ENCODE measurements at places on chromosomes 5 and 9.
A peak's percentile ranks its signal among the peaks of the same experiment; 100 is the strongest.

GRCh38 chr5:122327110-122327509, 15.1 kb downstream of the SNCAIP start:
- no peaks in the 10 kb centered on the region for H3K36me3 ChIP-seq
- H3K4me3 ChIP-seq, result no peak overlapping the region
- DNase-seq, result no peak
- H3K4me1 ChIP-seq, result no peaks in the 10 kb centered on the region
- no peaks in the 10 kb centered on the region for H3K27me3 ChIP-seq

DNA sequence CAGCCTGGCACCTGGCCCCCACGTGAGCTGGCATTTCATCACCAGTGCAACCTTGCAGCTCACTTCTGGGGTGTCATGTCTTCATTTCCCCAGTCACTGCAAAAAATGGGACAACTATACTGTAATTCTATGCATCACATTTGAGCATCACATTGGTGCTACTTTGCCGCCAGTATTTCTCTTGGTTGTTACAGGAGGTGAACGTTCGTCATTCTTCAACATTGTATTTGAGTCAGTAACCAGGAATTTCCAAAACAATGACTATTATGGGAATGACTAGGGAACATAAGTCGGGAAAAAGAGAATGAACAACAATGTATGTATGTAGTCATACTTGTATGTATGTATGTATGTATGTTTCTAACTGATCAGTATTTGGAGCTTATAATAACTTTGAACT, 1278.0 kb downstream of the EFNA5 start:
- no peaks in the 10 kb centered on the region for H3K36me3 ChIP-seq
- H3K27ac ChIP-seq, result no peak overlapping the region
- no peaks in the 10 kb centered on the region for H3K27me3 ChIP-seq
- H3K4me3 ChIP-seq, result no peak overlapping the region
- no peaks in the 10 kb centered on the region for H3K4me1 ChIP-seq

GRCh38 chr5:107766972-107767371, 96.2 kb upstream of the EFNA5 start:
- H3K27ac ChIP-seq, result no peak overlapping the region
- no peaks in the 10 kb centered on the region for H3K27me3 ChIP-seq
- no peaks in the 10 kb centered on the region for H3K36me3 ChIP-seq
- no peak overlapping the region for H3K4me3 ChIP-seq
- DNase-seq, result no peak

GRCh38 chr9:126219166-126219565, 107.5 kb upstream of the MVB12B start:
- H3K4me1 ChIP-seq, result no peaks in the 10 kb centered on the region
- H3K4me3 ChIP-seq, result no peak overlapping the region
- no peak overlapping the region for H3K27ac ChIP-seq

DNA sequence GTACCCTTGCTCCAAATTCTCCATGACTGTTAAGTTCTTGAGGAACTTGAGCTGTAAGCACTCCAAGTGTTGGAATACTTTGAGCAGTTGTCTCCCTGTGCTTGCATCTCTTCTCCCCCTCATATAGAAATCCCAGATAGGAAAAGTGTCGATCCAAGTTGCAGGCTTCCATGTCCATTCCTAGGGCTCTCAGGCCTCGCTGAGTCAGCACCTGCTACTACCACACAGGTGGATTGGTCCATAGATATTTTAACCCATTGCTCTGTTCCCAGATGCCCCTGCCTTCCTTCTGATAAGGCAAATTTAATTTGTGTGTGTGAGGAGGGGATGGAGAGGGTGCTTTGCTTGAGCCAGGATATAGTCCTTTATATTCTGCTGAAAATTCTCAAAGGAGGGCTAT, 95.8 kb downstream of the PIP5K1B start:
- H3K27ac ChIP-seq, result no peak overlapping the region
- H3K36me3 ChIP-seq, result no peaks in the 10 kb centered on the region
- no peaks in the 10 kb centered on the region for H3K4me1 ChIP-seq

DNA sequence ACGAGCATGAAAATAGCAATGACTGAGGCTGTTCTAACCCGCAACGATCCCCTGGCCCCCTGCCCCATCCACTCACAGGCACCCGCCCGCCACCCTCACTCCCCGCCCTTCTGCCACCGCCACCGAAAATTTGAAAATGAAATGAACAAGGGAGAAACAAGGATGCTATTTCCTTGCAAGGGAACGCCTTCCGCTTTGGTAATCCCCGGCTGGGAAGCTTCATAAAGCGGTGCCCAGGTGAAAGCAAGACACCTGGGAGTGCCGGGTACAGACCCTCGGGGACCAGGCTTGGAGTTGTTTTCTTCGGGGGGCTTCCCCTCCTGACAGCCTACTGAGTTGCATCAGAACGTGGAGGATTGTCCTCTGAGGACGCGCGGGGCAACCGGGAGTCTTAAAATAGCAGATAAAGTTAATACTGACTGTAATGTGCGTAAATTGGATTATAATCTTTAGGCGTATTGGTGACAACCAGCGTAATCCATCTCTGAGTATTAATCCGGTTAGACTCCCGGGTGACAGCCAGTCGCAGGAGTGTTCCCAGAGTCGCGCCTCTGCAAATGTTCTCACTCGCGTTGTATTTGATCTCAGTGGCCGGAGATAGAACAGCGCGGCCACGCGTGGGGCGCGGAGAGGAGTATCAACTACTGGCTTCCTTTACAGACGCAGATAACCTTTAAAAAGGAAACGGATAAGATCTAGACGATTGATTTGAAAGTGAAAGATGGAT, 885 bp upstream of the MLLT3 start:
- H3K4me3 ChIP-seq, result peak overlapping the region; percentile 93
- H3K27ac ChIP-seq, result peak overlapping the region; percentile 69
- H3K4me1 ChIP-seq, result peaks cover 35% of the 10 kb centered on the region
- H3K27me3 ChIP-seq, result no peaks in the 10 kb centered on the region
- no peaks in the 10 kb centered on the region for H3K36me3 ChIP-seq

DNA sequence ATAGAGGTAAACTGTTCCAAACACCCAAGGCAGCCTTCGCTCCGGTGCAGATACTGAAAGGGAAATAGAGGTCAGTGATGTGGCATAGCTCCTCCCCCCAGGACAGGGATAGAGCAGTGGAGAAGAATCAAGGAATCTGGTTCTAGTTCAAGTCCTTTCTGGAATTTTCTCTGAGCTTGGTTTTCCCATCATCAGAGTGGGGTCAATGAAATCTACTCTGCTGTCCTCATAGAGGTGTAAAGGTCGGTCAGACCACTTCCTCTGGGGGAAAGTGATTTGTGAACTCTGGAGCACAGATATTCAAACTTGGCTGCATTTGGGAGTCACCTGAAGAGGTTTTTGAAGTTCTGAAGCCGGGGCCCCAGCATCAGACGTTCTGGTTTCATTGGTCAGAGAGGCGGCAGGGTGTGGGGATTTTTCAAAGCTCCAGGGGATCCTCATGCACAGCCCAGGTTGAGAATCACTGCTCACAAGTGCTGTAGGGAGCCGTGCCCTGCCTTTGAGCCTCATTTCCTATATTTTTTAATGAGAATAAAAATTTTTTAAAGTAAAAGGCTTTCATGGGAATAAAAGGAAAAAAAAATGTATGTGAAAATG, 105.7 kb upstream of the RAD23B start:
- no peak overlapping the region for H3K4me3 ChIP-seq
- no peaks in the 10 kb centered on the region for H3K4me1 ChIP-seq
- no peak overlapping the region for H3K27ac ChIP-seq
- no peak for DNase-seq

GRCh38 chr5:468401-468800, 25.4 kb downstream of the EXOC3 start:
- peaks cover 36% of the 10 kb centered on the region for H3K4me1 ChIP-seq
- no peak for DNase-seq
- no peak overlapping the region for H3K4me3 ChIP-seq

GRCh38 chr9:76425677-76426453, 31.6 kb upstream of the RFK start:
- no peaks in the 10 kb centered on the region for H3K36me3 ChIP-seq
- no peak for DNase-seq
- H3K4me3 ChIP-seq, result no peak overlapping the region
- peaks cover 18% of the 10 kb centered on the region for H3K4me1 ChIP-seq
- H3K27ac ChIP-seq, result no peak overlapping the region

DNA sequence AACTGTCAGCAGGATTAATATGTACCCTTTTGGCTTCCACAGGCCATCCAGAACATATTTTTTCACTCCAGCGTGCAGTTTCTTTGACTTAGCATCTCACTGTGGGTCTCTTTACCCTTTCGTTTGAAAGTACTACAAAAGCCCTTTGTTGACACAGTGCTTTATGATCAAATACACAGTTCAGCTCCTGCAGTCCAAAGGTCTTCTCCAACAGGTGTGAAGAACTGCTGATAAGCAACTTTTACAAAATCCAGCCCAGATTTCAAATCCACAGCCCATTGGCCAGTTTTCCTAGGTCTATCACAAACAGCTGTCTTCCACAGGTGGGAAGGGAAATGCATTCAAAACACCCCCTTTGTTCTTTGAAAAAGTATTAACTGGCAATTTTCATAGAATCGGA, 54.8 kb downstream of the MYO10 start:
- no peaks in the 10 kb centered on the region for H3K4me1 ChIP-seq
- no peaks in the 10 kb centered on the region for H3K27me3 ChIP-seq
- DNase-seq, result no peak
- H3K4me3 ChIP-seq, result no peak overlapping the region

DNA sequence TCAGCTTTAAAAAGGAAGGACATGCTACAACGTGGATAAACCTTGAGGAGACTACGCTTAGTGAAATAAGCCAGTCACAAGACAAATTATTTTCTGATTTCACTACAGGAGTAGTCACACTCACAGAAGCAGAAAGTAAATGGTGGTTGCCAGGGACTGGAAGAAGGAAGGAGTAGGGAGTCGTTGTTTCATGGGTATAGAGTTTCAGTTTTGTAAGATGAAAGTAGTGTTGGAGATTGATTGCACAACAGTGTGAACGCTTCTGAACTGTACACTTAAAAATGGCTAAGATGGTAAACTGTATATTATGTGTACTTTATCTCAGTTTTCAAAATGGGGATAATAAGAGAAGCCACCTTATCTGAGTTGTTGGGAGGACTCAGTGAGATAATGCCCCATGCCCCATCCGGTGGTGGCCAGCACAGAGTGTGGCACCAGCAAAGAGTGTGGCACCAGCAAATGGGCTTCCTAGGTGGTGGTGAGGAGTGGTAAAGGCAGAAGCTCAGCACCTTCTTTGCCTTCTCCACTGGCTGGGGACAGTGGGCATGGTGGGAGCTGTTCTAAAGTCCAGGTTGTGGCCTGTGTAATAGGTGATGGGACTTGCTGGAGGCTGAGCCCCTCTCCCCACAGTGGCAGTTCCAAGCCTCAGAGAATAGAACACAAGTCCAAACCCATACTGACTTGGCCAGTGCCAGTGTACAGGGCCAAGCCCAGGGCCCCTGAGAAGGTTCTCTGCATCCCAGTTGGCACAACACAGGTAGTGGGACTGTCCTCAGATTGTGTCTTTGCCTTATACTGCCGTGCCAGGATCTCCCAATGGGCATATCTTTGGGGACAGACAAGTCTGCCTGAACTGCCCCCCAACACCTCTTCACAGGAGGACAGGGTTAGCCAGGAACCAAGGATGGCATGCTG, 4.4 kb downstream of the SLC22A4 start:
- DNase-seq, result no peak
- H3K4me3 ChIP-seq, result no peak overlapping the region
- no peaks in the 10 kb centered on the region for H3K27me3 ChIP-seq
- H3K36me3 ChIP-seq, result no peaks in the 10 kb centered on the region
- peaks cover 11% of the 10 kb centered on the region for H3K4me1 ChIP-seq

DNA sequence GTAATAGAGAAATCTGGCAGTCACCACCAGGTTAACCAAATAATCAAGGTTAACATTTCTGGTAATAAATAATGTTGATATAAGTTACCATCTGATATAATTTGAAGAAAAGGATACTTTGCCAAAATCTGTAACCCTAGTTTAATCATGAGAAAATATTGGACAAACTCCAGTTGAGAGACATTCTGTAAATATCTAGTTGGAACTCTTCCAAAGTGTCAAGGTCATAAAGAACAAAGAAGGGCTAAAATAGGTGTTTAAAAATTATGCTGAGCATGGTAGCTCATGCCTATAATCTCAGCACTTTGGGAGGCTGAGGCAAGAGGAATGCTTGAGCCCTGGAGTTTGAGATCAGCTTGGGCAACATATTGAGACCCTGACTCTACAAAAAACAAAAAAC, 253.3 kb downstream of the MRPS30 start:
- no peak overlapping the region for H3K4me3 ChIP-seq
- no peak overlapping the region for H3K27ac ChIP-seq
- no peaks in the 10 kb centered on the region for H3K4me1 ChIP-seq

- H3K27ac ChIP-seq, result no peak overlapping the region
- no peak for DNase-seq
- no peaks in the 10 kb centered on the region for H3K27me3 ChIP-seq
Observed at GRCh38 chr9:463455-464171, 248.9 kb downstream of the DOCK8 start.

- no peak overlapping the region for H3K4me3 ChIP-seq
- H3K4me1 ChIP-seq, result no peaks in the 10 kb centered on the region
- DNase-seq, result no peak
- no peaks in the 10 kb centered on the region for H3K36me3 ChIP-seq
Observed at GRCh38 chr5:89120719-89121118, 237.7 kb upstream of the MEF2C start.

- peak; percentile 65 for DNase-seq
- peaks cover 12% of the 10 kb centered on the region for H3K4me1 ChIP-seq
- no peaks in the 10 kb centered on the region for H3K36me3 ChIP-seq
- peak overlapping the region; percentile 66 for H3K27ac ChIP-seq
- peak overlapping the region; percentile 57 for H3K4me3 ChIP-seq
- no peaks in the 10 kb centered on the region for H3K27me3 ChIP-seq
Observed at GRCh38 chr9:6715755-6716643, 41.8 kb upstream of the KDM4C start.

GRCh38 chr5:10747678-10748622, 13.1 kb downstream of the DAP start:
- no peaks in the 10 kb centered on the region for H3K27me3 ChIP-seq
- no peak overlapping the region for H3K4me3 ChIP-seq
- peaks cover 28% of the 10 kb centered on the region for H3K36me3 ChIP-seq
- no peak overlapping the region for H3K27ac ChIP-seq
- no peak for DNase-seq
- H3K4me1 ChIP-seq, result no peaks in the 10 kb centered on the region

GRCh38 chr9:37383876-37384746, 38.4 kb upstream of the GRHPR start:
- no peaks in the 10 kb centered on the region for H3K4me1 ChIP-seq
- H3K27ac ChIP-seq, result no peak overlapping the region
- H3K4me3 ChIP-seq, result no peak overlapping the region
- DNase-seq, result no peak
- no peaks in the 10 kb centered on the region for H3K36me3 ChIP-seq
- H3K27me3 ChIP-seq, result no peaks in the 10 kb centered on the region

DNA sequence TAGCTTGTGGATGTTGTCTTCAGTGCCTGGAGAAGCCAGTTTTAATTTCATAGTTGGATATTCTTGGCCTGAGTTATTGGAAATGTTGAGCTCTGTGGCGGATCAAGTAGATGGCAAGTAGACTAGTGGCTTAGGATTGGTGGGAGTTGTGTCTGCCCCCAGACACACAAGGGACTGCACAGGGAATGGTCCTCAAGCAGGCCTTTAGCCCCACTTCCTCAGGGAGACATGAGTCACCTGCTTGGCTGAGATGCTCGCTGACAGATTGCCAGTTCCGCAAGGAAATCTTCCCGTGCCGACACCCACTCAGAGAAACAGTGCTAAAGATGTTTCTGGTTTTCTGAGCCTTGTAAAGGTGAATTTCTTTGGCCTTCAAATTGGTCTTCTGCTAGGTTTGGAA, 18.8 kb upstream of the CATSPER3 start:
- H3K27me3 ChIP-seq, result no peaks in the 10 kb centered on the region
- no peak for DNase-seq
